ENCODE measurements at places on chromosomes 4 and X.

- DNase-seq: no peak
Observed at GRCh38 chrX:131917588-131917987, 105.5 kb upstream of the STK26 start.

GRCh38 chrX:11334165-11334564 is 41.0 kb downstream of the AMELX start:
- no peak for DNase-seq

GRCh38 chr4:7668271-7668670 is 233.5 kb upstream of the PSAPL1 start:
- no peak for DNase-seq

DNA sequence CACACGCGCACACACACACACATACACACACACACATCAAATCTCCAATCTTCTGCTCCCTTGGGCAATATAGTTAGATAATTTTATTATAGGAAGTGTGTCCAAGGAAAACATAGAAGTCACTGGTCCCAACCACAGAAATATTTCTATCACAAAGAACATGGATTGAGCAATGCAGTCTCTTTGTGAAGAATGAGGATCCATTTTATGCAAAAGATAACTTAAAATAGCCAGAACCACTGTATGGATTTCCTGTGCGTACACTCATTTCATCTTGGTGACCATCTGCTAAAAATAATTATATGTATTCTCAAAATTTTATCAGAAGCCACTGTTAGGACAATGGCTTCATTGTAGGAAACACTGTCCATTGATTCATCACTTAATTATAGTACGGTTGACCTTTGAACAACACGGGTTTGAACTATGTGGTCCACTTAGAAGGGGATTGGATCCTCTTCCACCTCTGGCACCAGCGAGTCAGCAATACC is 169.6 kb upstream of the MXRA5 start:
- no peak for DNase-seq

DNA sequence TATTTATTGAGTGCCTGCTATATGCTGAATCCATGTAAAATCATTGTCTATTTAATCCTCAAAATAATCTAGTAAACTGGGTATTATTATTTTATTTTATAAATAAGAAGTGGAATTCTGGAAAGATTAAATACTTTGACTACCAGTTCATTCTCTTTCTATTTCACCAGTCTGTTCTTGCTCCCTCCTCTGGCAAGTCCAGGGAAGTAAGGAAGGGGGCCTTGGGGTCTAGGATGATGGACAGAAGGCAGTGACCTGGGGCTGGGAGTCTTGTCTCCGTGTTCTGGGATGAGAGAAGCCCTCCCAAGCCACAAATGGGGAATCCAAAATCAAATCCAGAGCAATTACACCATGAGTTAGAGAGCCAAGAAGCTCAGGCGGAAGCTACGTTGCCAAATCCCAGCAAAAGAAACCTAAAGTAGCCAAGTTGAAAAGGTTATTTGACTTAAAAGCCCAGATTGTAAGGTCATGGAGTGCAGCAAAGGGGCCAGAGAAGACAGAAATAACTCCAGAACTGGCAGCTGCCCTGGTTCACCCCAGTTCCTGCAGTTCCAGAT is 28.3 kb upstream of the PARM1 start:
- no peak for DNase-seq
